Left colon (tissue), 2 donors: ENCODE measurements at places on chromosomes 4 and X.

GRCh38 chr4:20723019-20723418 is 22.8 kb downstream of the PACRGL start:
- no peak for DNase-seq

- no peak for DNase-seq
Observed at GRCh38 chr4:174120446-174121295, 162.8 kb downstream of the FBXO8 start.

DNA sequence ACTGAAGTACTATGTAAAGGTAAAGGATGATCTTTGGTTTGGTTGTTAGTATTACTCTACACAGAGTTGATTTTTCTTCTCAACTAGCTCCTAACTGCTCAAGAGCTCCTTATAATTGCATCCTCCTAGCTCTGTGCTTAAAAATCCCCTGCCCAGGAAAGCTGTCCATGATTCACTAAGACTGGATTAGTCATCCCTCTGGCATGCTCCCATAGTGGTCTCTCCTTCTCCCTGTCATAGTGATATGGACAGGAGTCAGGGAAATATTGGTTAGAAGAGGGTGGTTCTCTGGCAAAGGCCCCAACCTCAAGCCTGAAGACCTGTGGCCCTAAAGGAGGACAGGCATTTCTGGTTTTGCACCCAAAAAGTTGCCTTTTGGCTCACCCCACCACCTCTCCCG is 242.3 kb upstream of the KCNIP4 start:
- DNase-seq, result no peak

DNA sequence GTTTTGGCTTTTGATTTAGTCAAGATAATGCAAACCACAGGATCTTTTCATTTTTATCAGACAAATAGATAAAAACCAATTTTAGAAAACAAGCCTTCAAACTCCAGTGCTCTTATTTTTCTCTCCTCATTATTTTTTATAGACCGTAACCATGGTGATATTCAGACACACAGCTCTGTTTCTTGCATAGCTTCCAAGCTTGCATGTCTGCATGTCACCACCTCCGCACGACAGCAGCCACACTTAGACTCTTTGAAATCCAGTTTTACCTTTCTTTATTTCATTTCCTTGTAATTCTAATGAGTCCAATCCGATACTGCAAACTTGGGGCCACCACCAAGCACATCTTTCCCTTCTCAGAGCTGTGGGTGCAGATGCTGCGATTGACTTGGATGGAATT is 94.3 kb upstream of the GPM6A start:
- DNase-seq, result no peak

GRCh38 chr4:120317713-120318112 is 251.1 kb upstream of the MAD2L1 start:
- DNase-seq, result no peak

- no peak for DNase-seq
Observed at GRCh38 chr4:155426953-155427352, 50.2 kb upstream of the MAP9 start.

DNA sequence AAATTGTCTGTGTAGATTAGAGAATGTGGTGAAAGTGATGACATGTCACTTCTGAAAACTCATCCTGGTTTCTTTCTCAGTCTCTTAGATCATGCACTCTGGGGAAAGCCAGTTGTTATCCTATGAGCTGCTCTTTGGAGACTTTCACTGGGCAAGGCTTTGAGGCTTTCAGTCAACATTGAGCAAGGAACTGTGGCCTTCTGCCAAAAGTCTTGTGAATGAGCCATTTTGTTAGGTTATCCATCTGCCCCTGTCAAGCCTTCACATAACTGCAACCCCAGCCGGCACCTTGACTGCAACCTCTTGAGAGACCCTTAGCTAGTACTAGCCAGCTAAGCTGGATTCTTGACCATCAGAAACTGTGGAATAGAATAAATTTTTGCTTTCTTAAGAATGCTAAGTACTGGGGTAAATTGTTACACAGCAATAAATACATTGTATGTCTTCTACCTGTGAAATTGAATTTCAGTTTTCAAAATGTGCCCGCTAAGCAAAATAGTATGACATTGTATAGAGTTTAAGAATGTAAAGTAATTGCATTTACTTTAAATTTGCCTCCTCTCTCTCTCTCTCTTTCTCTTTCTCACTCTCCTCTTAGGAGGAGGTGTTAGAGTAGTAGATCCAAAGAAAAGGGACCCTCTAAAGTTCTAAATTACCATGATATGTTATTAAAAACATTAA is 1273.0 kb downstream of the RAPGEF2 start:
- no peak for DNase-seq
